ENCODE measurements at places on chromosomes 11 and 22. TPM values are rescaled to one million over a fixed set of nuclear protein-coding genes. Genes with fewer than 3 reads are reported as not detected.

CXCR5 gene
- not detected for total RNA-seq

RGL4 gene
- total RNA-seq: not detected

CHST1 gene
- total RNA-seq: 99.0 TPM

MRE11 gene
- total RNA-seq: 15.7 TPM

SHISA8 gene
- 2.6 TPM for total RNA-seq

MOV10L1 gene
- 2.6 TPM for total RNA-seq

TNRC6B gene
- 122 TPM for total RNA-seq

NCF4 gene
- total RNA-seq: 4.8 TPM

MMP8 gene
- not detected for total RNA-seq

MFRP gene
- total RNA-seq: not detected

TMEM109 gene
- 31.2 TPM for total RNA-seq

YAP1 gene
- 23.7 TPM for total RNA-seq

OR5T2 gene
- not detected for total RNA-seq
